ENCODE measurements at places on chromosomes 4 and X. TPM values are rescaled to one million over a fixed set of nuclear protein-coding genes. Genes with fewer than 3 reads are reported as not detected.

DNA sequence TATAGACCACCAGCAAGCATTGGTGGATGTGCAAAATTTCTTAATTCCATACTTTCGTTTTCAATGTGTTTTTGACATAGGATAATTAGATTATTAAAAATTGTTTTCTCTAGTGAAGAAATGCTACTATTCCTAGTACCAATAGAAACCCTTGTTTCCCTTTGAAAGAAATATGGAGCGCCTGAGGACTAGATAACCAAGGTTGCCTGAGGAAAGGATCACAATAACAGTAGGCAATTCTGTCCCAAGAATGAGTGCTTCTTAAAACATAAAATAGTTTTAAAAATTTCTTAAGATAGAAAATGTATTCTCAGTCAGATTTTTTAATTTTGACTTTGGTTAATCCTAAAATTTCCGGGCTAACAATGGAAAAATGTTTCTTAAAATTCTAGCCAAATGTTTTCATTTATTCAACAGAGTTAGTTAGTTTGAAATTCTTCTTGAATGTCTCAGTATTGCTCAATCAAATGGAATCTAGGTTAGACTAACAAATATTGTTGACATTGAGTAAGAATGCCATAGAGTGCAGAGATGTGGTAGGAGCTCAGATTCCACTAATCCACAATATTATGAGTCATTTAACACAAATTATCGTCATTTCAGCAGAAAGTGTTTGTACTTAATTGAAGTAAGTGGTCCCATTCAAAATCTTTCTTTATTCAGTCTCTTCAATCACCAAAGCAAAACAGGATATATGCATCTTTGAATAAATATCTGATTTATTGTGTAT, 666.0 kb downstream of the GRID2 start:
- DNase-seq: no peak

DNA sequence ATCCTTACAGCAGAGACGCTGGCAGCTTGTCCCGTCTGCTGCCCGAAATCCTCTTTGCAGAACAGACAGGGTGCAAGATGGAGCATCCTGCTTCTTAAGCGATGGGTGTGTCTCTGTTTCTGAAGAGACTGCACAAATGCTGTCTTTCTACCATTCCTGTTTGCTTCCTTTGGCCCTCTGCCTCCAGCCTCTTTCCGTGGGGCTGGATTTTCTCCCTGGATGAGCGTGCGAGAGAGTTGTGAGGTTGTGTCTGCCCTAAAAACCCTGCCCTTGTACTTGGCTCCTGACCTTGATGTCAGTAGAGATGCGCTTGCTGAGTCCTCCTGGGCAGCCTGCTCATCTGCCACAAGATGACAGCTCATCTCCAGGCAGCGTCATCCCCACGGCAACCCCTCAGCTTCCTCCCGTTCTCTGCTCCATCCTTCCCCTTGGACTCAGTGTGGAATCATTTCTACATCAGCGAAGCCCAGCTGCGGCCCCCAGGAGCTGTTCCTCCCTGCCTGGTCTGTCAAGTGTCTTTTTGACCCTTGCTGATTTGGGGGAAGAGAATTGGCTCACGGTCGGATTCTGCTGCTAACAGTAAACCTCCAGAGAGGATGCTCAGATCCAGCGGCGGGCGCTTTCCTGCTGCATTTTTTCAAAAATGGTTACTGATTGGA, 246.2 kb downstream of the ASMT start:
- no peak for DNase-seq

Gene RHOXF1
- total RNA-seq: not detected

DNA sequence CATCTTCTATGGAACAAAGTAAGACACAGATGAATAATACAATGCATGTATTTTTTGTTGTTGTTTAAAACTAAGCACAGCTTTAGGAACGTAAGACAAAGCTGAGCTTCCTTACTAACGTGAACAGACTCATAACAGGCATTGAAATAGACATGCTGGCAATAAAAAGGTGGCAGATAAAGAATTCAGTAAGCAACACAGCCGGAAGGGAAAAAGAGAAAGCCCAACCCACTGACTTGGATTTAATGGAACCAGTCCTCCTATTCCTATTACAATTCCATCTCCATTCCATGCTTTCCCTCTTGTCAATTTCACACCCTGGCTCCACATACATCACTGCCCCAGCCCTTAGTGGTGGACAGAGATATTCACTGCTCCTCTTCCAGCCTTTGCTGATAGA, 182.1 kb downstream of the NSUN7 start:
- no peak for DNase-seq

Gene SSX4B
- total RNA-seq: not detected

GRCh38 chrX:78548012-78548411, 111.1 kb downstream of the RTL3 start:
- DNase-seq: no peak

DNA sequence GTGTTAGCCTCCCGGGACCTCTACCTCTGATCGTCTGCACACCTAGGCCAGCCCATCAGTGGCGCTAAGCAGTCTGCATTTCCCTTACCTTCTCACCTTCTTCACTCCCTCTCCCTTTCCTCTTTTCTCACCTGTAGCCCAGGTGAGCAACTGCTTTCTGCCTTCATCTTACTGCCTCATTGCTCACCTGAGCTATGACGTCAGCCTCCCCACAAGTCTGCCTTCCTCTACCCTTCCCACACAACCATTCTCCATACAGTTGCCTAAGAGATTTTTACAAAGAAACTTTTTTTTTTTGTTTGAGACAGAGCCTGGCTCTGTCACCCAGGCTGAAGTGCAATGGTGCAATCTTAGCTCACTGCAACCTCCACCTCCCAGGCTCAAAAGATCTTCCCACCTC, 136.3 kb downstream of the BCOR start:
- DNase-seq: no peak

DNA sequence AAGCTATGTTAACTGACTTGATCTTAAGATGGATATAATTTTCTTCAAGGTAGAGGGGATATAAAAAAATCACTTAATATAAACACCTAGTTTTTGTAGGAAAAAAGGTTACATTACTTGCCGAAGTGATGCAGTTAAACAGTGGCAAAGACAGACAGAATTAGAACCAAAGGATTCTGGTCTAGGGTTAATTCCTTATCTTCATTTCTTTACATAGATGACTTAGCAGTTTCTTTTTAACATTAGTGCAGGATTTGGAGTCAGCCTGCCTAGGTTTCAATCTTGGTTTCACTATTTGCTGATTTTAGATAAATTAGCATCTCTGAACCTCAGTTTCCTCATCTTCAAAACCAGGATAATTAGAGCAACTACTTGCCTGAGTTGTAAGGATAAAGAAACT, 14.3 kb downstream of the ZAR1 start:
- no peak for DNase-seq

- DNase-seq: no peak
Measured at GRCh38 chr4:34293459-34293858, 1950.9 kb downstream of the ARAP2 start.

Gene PIGA
- 28.1 TPM for total RNA-seq

Gene HHIP
- not detected for total RNA-seq

- no peak for DNase-seq
Measured at GRCh38 chrX:24999511-24999910, 16.3 kb downstream of the ARX start.

Gene HMX1
- not detected for total RNA-seq

Gene TMPRSS11D
- not detected for total RNA-seq

DNA sequence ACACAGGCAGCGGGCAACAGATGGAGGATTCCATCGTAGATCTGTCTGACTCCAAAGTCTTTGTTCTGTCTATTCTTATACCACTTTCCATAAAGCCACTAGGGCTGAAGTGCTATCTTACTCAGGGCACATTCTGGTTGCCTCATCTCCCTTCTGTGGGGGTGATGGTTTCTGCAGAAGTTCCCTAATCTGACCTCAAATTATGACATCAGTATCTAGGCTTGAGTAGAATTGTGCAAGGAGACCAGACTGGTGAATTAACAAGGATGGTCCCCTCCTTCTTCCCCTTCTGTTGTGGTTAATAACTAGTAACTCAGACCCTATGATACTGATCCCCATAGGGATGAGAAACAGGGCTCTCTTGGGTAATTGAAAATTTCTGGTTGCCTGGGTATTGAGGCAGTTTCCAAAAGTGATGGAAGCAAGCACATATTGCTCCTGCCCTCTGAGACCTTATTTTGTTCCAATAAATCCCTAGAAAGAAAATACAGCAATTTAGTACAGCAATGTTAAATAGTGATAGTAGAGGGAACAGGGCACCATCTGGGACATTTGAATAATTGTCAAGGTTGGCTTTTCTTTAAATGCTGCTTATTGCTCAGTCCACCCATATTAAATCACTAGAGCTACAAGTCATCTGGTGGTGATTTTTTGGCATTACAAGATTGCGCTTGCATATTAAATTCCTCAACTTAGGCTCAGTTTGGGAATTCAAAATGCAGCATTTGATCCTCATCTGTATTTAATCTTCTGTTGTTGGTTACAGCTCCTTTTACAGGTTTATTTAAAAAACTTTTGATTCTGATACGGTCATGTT, 57.3 kb upstream of the AP1S2 start:
- no peak for DNase-seq

DNA sequence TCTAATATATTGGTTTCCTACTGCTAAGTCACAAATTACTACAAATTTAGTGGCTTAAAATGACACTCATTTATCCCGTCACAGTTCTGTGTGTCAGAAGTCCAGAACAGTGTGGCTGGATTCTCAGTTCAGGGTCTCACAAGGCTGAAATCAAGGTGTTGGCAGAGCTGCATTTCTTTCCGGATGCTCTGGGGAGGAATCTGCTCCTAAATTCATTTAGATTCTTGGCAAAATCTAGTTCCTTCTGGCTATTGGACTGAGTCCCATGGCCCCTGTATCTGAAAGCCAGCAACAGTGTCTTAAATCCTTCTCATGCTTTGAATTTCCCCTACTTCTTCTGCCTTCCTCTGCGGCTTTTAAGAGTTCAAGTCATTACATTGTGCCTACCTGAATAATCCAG, 103.1 kb upstream of the BMP3 start:
- no peak for DNase-seq

Gene DRD5
- not detected for total RNA-seq

Gene MTTP
- 0.34 TPM for total RNA-seq

GRCh38 chr4:173381610-173382009, 10.9 kb downstream of the SAP30 start:
- no peak for DNase-seq

GRCh38 chr4:6724421-6725111, 8.6 kb downstream of the BLOC1S4 start:
- DNase-seq: no peak

DNA sequence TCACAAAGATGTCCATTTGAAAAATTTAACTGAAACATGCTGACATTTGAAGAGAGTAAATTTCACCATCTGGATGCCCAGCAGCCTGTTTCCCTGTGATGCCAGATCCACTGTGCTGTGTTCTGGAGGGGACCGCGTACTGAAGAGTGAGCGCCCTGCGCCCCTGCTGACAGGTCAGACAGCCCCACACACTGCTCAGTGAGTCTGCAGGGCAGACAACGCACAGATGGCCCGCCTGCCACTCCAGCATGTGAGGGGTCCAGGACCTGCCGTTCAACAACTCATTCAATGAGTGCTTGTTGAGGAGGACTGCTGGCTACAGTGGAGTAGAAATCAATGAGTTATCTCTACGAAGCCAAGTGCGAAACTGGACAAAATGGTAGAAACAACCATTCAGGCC, 49.2 kb downstream of the FGFRL1 start:
- no peak for DNase-seq

GRCh38 chrX:49000636-49001035, 1.4 kb downstream of the GRIPAP1 start:
- DNase-seq: no peak

DNA sequence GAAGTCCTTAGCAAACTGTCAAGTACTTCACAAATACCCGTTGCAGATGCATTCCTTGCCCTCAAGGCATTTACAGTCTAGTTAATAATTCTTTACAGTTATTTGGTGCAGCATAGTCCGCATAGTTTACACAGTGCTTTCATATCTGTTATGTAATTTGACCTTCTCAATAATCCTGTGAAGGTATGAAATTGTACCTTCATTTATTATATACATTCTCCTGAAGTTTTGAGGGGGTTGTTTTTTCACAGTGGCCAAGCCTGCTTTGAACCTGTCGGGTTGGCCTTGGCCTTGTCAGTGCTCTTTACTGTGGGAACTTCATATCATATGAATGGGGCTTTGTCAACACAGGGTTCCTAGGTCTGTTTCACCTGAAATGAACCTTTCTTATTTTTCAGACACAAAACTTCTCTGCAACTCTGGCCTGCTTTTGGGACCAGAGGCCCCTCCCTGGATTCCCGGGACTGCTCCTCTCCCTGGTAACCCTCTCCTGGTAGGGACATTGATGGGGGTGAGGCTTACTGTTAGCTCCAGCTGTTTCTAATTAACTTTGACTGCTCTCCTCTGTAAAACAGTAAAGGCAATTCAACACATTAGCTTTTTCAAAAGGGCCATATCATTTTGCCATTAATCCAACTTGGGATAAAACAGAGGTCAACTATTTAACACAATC, 9.1 kb downstream of the IGFBP7 start:
- DNase-seq: no peak

- DNase-seq: no peak
Measured at GRCh38 chr4:77595364-77595973, 10.2 kb upstream of the CXCL13 start.

Data from activated naive CD8-positive, alpha-beta T cell treated with anti-CD3 and anti-CD28 coated beads for 36 hours (primary cell).